Stimulated activated CD4-positive, alpha-beta T cell treated with anti-CD3 and anti-CD28 coated beads, Interleukin-4, amount 100 ng/mL, for 4 hours (primary cell): ENCODE measurements at places on chromosomes 7 and 10.

DNA sequence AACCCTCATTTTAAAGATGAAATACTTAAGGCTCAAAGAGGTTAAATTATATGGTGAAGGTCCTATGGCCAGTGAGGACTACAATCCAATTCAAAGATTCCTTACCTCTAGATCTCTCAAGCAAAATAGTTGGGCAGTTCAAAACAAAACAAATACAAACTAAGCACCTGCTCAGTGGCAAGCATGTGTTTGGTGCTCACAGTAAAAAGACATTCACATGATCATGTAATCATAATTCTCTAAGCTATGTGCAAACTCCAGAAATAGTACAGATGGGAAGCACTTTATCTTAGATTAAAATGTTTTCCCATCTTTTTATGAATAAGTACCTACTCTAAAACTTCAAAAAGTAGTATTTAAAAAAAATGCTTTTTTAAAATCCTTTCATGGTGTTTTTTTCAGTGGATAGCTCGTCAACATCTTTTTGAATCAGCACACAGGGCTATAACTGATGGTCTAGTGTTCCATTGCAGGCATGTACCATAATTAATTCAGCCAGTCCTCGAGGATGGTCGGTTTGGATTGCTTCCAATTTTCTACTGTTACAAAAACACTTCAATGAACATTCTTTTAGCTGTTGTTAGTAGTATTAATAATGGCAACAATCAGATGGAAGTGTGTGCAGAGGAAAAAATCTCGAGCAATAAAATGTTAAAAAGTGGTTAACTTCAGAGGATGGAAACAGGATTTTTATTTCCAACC lies 58.4 kb downstream of the CHCHD3 start:
- no peak for DNase-seq

- no peak for DNase-seq
Measured at GRCh38 chr10:8876171-8876570, 821.7 kb downstream of the GATA3 start.

GRCh38 chr7:41475801-41476459 lies 227.0 kb downstream of the INHBA start:
- no peak for DNase-seq

GRCh38 chr7:137977173-137977572 lies 24.7 kb downstream of the CREB3L2 start:
- DNase-seq = no peak

DNA sequence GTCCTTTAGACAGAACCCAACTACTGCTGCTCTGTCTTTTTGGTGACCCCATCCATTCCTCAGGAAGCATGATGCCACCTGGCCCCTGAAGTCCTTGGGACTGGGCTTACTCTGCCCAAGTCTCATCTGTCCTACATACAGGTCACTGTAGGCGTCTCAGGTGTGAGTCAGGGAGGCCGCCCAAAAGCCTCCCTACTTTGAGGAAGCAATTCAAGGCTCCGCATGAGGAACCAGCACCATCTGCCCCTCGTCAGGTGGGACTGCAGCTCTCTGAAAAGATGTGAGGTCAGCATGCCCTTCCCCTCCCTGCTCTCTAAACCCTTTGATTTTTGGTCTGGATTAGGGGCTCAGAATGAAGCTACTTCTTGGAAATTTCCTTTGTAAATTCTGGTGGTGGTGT lies 354.8 kb downstream of the CXCL12 start:
- no peak for DNase-seq

GRCh38 chr10:8045726-8046494 lies 8.6 kb upstream of the GATA3 start:
- DNase-seq = no peak

- no peak for DNase-seq
Measured at GRCh38 chr10:43249151-43249961, 17.5 kb downstream of the RASGEF1A start.
